Activated T-cell treated with anti-CD3 and anti-CD28 coated beads for 24 hours (primary cell): ENCODE measurements at places on chromosomes 1 and 21.

DNA sequence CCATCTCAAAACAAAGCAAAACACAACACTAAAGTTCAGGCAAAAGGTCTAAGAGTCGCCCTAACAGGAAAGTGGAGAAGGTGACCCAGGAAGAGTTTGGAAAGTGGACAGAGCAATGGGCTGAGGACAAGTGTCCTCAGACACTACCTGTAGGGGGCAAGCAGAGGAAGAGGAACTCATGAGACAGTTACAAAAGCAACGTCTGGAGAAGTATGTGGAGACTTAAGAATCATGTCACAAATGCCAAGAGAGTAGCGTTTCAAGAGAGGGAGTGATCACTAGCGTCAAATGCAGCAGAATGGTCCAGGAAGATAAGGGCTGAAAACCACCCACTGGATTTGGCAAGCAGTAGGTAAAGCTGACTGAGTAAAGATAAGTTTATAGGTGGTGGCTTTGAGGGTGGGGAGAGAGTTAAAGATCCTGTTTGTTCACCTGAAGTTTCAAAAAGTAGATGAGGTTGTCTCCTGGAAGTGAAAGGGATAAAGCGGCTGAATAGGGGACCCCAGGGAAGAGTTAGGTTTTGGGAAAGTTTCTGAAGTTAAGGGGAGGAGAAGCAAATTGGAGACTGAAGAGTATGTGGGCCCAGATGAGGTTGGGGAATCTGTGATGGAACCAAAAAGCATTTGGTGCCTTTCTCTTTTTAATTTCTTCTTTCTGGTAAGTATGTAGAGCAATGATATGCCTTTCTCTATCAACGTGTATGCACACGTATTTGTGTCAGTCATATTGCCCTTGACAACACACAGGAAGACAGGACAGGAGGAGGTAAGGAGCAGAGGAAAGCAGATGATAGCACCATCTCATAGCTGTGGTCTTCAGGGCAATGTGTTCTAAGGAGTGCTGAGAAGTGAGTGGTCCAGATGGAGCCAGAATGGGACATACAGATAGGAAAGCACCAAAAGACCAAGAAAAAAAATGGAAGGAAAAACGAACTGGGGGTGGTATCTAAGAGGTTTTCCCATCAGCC is 3.1 kb downstream of the BSDC1 start:
- DNase-seq = no peak

GRCh38 chr1:163115887-163116286 is 46.7 kb downstream of the RGS4 start:
- DNase-seq = no peak

DNA sequence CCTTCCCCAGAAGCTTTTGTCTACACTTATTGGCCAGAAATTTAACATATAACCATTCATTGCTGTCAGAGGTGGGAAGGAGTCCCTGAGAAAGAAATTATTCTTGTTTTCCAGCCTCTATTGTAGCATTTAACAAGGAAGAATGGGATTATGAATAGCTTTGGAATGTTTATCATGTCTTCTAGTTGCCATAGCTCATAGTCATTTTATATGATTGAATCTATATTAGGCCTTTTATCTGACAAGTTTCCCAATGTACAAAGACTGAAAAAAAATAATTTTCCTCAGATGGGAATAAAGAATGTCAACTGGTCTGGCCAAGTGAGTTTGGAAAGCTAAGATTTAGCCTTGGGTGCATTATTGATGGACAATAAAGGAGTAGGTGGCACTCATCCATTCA is 28.3 kb downstream of the PTPRC start:
- DNase-seq = no peak

- DNase-seq = no peak
These were observed 5.3 kb downstream of the SSU72 start for GRCh38 chr1:1569341-1569740.

DNA sequence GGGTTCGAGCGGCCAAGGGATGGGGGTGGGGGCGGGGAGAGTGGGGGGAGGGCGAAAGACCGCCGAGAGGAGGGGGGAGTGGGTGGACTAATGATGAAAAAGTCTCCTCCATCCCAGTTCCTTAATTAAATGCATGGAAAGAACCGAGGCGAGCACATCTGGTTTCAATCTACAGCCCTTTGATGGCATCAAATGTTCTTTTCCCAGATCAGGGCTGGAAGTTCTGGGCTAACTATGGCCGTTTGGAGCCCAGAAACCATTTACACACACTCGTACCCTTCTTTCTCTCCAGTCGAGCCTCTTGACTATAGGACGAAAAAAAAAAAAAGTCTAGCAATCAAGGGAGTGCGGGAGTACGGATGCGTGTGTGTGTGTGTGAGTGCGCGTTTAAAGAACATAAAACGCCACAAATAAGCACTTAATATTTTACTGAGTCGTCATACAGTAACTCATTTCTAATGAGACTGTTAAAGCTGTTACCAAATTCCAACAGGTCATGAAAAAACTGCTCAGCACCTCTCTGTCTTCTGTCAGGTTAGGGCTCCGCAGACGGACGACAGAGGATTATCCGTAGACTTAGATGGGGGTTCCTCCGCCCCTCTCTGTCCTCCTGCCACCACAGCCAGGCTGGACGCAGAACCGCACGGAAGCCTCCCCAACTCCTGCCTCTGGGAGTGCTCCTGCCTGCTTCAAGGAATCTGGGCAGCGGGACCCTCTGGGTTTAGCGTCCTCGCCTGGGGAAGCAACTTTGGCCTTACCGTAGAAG is 2.1 kb upstream of the PRRX1 start:
- no peak for DNase-seq

- DNase-seq = peak; percentile 28
These were observed at the start of gene MIA3 for GRCh38 chr1:222618001-222618879. Gene MIA3, plus strand, starts transcription at chr1:222618097. Its CDS starts 14 bp downstream, at chr1:222618111.

DNA sequence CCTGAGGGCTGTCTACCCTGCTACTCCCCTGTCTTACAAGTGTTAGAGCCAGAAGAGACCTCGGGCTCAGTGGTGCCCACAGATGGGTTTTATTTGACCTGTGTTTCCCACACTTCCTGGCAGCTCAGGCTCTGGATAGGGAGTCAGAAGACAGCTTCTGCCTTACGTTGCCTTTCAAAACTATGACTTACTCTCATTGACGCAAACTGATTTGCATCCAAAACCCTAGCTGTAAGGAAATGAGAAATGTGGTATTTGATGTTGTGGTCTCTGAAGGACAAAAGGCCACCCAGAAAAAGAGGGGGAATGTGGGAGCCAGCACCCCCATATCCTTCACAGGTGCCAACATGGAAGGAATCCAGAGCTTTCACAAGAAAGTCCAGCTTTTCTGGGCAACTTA is 180.2 kb downstream of the ATG4C start:
- no peak for DNase-seq

GRCh38 chr1:64098846-64099582 is 104.4 kb upstream of the UBE2U start:
- no peak for DNase-seq

DNA sequence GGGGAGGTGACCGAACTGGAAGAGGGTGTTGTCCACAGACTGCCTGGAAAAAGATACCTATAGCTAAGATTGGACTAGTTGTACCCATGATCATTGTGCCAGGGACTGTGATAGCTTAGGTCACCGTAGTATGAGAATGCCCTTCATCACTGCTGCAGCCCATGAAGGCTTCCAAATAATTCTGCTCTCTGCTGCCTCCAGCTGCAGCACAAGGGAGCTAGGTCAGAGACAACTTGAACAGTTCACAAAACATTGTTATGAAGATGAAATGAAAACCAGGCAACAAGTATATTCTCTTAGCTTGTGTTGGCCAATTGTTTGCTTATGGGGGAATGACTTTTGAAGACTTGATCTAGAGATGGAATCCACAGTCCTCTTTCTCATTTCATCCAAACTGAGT is 246.7 kb downstream of the MRPL39 start:
- DNase-seq = no peak

DNA sequence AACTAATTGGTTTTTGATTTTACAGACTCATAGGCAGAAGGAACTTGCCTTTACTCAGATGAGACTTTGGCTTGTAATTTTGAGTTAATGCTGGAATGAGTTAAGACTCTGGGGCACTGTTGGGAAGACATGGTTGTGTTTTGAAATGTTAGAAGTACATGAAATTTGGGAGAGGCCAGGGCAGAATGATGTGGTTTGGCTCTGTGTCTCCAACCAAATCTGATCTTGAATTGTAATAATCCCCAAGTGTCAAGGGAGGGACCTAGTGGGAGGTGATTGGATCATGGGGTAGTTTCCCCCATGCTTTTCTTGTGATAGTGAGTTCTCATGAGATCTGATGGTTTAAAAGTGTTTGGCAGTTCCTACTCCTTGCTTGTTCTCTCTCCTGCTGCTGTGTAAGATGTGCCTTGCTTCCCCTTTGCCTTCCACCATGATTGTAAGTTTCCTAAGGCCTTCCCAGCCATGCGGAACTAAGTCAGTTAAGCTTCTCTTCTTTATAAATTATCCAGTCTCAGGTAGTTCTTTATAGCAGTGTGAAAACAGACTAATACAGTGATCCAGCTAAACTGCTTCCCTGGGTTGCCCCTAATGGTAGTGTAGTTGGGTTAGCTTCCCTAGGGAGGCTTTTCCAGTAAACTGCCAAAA is 10.2 kb downstream of the CPT2 start:
- DNase-seq = no peak

DNA sequence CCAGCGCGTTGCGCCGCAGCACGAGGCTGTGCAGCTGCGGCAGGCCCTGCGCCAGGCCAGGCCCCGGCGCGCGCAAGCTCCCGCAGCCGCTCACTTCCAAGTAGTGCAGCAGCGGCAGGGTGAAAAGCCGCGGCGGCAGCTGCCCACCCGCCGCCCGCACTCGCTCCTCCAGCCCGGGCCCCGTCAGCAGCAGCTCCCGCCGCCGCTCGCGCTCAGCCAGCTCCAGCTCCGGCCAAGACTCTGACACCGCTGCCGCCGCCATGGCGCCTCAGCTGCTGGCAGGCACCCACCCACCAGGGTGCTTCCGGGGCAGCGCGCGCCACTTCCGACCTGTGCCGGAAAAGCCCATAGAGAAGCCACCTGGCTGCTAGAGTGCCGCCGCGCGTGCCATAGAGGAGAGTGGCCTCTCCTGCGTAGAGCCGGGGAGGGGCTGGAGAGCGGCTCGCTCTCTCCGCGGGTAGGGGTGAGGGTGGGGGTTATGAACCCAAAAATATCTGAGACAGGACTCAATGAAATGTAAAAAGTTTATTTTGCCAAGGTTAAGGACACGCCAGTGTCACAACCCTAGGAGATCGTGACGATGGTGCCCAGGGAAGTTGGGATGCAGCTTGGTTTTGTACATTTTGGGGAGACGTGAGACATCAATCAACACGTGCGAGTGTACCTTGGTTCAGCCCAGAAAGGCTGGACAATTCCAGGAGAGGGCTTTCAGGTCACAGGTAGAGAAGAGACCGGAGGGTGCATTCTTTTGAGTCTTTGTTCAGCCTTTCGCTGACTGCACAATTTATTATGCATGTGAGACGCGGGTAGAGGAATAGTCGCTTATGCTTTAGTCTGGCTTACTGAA is at the start of gene LRRC47:
LRRC47 (minus strand) TSS at position 284 of the 847 bp plus-strand sequence; CDS start at position 262, 22 bp downstream.
- peak; percentile 92 for DNase-seq

DNA sequence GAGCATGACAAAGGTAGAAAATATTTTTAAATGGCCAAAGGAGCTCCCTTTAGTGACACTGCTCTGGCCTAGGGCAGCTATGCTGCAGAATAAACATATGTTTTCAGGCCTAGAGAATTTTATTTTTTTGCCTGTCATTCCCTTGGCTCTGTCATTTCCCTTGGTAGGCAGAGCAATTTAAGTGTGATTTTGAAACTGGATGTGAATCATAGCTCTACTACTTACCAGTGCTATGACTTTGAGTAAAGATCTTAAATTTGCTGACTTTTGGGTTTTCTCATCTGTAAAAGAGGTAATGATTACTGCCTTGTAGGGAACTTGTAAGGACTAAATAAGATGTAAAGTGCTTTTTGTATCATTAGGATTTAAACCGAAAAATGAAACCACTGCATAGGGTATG is 189.0 kb upstream of the ZRANB2 start:
- no peak for DNase-seq

DNA sequence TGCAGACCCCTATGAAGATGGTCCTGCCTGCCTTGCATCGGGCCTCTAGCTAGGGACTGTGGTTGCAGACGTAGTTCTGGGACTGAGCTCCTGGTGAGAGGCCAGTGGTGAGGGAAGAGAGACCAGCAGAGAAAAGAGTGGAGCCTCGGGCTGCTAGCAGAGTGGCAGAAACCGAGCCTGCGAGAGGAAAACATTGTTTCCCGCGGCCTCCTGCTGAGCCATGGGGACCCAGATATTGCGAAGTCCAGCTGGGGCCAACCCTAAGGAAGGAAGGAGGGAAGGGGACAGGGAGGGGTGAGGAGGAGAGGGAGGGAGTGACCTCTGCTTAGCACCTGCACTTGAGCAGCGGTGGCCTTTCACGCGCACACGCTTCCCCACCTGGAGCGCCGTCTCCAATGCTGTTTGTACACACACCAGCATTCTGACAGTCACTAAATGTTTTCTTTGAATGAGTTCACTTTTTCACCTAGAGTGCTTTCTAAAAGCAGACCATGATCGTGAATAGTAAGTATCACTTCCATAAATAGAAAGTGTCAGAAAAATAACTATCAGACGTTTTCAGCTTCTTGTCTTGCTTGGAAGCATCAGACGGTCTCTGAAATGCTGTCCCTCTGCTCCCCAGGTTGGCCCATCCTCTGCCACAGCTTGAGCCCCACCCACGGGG is 2.5 kb upstream of the FNDC10 start:
- no peak for DNase-seq

DNA sequence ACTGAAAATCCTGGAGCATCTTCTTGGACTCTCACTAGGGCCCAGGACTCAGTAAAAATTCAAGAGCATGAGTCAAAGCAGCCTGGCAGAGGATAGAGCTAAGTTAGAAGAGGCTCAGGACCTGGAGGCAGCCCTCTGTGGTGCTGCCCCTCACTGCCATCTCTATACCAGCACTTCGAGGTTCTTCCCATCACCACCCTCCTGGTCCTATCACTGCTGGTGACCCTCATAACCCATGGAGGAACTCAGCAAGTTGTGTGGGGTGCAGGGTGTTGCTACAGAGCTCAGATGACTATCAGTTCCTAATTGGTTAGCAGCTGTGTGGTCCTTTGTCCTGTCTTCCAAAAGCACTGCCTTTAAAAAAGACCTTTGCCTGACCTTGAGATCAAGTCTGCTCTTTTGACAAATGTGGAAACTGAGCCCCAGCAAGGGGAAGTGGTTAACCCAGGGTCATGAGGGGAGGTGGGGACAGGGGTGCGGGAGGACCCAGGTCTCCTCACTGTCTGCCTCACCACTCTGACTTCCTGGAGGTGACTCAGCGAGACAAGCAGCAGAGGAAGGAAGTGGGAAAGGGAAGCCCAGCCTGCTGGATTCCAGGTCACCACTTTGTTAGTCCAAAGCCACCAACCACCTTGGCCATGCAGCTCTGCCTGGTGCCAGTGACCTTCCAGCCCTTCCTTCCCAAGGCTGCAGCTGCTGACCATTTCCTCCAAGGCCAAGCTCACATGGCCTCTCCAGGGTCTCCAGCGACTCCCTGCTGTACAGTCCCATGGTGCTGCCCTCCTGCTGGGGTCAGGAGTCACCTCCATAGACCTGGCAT is 199.4 kb upstream of the EDN2 start:
- DNase-seq = no peak

- no peak for DNase-seq
These were observed 45.4 kb upstream of the POFUT2 start for GRCh38 chr21:45332981-45333582.

DNA sequence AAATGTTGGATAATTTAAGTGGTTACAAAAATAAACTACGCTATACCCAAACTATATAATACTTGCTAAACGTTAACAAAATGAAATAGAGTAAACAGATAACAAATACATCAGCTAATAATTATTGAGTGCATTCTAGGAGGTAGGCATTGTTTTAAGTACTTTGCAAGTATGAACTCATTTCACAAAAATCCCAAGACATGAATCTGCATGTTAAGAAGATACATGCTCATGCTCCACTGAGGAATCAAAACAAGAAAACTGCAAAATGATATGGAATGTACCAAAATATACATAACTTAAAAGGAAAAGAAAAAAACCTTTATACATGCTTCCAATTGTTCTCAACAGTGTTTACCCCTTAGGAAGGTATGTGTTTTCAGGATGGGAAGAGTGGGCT is 2.5 kb downstream of the FRRS1 start:
- DNase-seq = no peak
